Activated CD8-positive, alpha-beta memory T cell treated with anti-CD3 and anti-CD28 coated beads for 24 hours (primary cell): ENCODE measurements at places on chromosomes 5 and 9.

- no peak for DNase-seq
Measured at GRCh38 chr5:164013077-164013670, 507.8 kb downstream of the MAT2B start.

DNA sequence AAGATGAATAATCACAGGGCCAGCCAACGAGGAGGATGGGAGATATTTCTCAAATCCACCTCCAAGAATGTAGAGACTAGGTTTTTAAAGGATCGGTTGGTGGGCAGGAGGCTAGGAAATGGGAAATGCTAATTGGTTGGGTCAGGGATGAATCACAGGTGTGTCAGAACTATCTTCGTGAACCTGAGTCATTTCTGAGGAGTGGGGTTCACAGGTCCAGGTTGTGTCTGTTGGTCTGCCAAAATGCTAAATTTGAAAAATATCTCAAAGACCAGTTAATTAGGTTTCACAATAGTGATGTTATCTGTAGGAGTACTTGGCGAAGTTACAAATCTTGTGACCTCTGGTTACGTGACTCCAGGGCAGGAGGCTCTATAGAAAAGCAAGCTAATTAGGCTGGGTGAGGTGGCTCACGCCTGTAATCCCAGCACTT, 2.6 kb upstream of the PLAA start:
- DNase-seq = no peak

GRCh38 chr9:107043886-107044285, 180.9 kb downstream of the ZNF462 start:
- no peak for DNase-seq

GRCh38 chr5:963673-964531, 44.7 kb upstream of the NKD2 start:
- peak; percentile 78 for DNase-seq

- DNase-seq = no peak
Measured at GRCh38 chr5:134005417-134006061, 764 bp upstream of the VDAC1 start.

DNA sequence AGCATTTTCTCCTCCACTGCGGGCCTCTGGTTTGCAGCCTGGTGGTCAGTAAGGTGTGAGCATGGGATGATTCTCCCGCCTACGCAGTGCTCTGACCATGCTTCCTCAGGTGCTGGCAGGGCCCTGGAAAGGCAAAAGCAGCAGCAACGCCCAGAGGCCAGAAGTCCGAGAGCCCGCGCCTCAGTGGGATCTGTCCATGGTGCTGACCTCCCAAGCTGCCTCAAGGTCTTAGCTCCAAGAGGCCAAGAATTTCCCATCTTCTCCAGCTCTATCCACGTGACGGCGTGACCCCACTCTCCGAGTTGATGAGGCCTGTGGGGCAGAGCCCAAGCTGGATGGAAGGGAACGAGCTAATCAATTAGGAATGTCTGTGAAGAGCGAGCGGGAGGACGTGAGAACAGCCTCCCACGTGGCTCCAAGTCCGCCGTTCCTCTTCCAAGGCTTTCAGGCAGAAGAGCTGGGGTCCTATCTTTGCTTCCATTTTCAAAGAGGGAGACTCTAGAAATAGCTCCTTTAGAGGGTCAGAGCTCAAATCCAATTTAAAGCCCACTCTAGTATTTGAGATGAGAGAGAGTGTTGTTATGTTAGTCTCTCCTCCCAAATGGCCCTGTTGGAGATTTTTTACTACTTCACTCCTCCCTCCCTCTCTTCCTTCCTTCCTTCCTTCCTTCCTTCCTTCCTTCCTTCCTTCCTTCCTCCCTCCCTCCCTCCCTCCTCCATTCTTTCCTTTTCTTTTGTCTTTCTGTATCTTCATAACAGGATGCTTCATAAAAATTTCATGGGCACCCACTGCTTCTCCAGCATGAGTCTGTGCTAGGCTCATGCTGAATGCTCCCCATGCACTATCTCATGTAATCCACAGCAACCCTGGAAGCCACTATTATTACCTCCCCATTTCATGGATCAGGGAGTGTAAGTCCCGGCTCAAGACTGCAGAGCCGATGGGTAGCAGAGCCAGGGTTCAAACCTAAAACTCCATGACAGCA, 69.3 kb downstream of the OLFM1 start:
- DNase-seq = no peak

GRCh38 chr9:6714176-6714575, 43.6 kb upstream of the KDM4C start:
- DNase-seq = no peak
